Activated CD4-positive, CD25-positive, alpha-beta regulatory T cell (primary cell): ENCODE measurements at places on chromosomes 2 and 18.

DNA sequence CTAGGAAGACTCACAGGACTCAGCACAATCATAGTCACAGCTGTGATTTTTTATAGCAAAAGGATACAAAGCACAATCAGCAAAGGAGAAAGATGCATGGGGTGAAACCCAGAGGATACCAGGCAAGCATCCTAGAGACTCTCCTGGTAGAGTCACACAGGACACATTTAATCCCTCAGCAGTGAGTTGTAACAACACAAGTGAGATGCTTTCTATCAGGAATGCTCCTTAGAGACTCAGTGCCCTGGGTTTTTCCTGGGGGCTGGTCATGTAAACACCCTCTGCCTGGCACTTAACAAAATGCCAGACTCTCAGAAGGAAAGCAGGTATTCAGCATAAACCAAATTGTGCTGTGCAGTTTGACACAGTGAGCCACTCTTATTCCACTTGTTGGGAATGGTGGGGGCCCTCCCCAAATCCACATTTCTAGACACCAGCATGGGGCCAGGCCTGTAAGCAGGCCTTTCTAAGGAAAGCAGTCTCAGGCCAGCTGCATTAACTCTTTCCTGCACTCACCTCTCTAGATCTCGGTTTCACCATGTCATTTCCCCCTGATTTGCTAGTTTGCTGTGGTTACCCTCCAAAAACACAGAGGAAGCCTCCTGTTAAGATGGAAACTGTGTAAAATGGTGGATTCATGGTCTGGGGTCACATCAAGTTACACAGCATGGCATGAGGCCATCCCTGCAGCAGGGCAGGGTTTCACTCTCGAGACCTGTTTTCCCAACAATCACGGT is 16.9 kb upstream of the RNU4ATAC start:
- DNase-seq, result no peak

GRCh38 chr2:185245806-185246205 is 492.8 kb upstream of the FSIP2 start:
- DNase-seq, result no peak

GRCh38 chr2:72785517-72785916 is 40.3 kb downstream of the EXOC6B start:
- no peak for DNase-seq

- no peak for DNase-seq
Measured at GRCh38 chr2:132437852-132438669, 21.5 kb downstream of the GPR39 start.

- DNase-seq, result no peak
Measured at GRCh38 chr2:216092646-216093045, 10.9 kb downstream of the TMEM169 start.

DNA sequence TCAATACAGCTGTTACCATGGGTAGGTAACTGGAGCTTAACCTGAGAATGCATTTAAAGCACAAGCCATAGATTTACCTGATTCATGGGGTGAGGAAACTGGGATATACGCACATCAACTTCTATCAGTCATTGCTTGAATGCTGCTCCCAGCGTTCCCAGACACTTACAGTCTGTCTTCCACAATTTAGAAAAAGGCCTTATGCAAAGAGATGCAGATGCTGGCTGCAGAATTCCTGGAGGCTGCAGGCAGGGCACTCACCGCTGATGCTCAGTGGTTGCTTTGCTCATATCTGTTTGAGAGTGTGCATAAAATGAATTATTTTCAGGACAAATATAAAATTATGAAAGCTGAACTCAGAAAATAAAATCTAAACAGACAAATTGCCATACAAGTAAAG is 950.7 kb upstream of the PIK3C3 start:
- no peak for DNase-seq

DNA sequence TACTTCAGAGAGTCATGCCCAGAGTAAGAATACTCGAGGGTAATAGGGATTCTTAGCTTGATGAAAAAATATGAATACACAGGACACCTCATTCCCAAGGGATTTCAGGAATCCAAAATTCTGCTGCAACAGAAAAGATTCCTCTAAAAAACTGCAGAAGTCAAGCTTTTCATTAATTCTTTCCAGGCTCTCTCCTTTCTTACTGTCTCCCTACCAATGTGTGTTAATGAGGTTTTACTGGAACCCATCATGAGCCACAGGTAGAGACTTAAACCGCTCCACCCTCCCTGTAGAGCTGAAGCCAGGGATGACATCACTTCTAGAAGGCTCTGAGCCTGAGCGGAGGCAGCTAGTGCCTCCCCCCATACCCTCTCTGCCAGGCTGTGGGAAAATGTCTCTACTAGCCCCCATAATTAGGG is 3.4 kb downstream of the SDC1 start:
- DNase-seq, result no peak

DNA sequence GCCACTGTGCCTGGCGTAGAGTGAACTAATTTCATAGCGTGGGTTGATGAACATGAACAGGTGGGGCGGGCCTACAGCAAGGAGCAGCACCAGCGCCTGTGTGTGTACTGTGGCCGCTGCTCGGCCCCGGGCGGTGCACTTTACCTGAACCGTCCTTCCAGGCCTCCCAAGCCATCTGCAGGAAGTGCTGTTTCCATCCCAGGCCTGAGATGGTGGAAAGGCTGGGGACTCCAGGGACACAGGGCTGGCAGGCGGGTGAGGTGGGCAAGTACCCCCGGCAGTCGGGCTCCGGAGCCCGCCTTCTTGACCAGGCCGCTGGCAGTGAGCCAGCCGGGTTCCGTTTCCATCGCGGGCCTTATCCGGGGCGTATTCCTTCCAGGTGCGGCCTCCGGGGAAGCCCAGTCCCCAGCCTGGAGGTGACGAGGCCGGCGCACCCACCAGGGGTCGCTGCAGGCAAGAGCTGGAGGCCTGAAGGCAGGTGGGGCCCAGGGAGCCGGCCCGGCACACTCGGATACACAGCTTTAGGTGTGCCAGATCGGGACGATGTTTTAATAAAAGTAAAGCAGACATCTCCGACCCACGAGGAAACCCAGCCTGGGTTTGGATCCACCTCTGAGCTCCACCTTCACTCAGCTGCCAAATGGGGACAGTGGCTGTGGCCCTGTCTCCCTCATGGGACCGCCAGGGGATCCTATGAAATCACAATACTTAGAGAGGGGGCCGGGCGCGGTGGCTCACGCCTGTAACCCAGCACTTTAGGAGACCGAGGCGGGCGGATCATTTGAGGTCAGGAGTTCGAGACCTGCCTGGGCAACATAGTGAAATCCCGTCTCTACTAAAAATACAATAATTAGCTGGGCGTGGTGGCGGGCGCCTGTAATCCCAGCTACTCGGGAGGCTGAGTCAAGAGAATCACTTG is 22.7 kb upstream of the PDIA6 start:
- DNase-seq, result peak; percentile 63

GRCh38 chr18:9914334-9914583 is 443 bp downstream of the VAPA start:
- DNase-seq, result no peak

DNA sequence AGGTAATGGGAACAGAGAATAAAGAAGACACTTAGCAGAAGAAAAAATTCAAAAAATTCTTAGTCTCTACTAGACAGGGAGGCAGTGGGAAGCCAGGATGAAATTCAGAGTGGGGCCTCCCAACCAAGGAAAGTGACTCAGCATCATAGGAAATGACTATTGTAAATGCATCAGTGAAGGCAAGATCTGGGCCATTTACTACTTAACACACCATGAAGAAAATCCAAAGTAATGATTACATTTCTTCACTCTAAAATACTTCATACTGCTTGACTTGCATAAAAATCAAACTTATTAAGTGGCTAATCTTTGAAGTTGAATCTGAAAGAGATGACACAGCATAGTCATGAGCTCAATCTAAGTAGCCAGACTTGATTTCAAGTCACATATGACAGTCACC is 405.8 kb upstream of the SLC39A10 start:
- DNase-seq, result no peak

GRCh38 chr18:44671914-44672313 is 8.8 kb upstream of the SETBP1 start:
- DNase-seq, result no peak

DNA sequence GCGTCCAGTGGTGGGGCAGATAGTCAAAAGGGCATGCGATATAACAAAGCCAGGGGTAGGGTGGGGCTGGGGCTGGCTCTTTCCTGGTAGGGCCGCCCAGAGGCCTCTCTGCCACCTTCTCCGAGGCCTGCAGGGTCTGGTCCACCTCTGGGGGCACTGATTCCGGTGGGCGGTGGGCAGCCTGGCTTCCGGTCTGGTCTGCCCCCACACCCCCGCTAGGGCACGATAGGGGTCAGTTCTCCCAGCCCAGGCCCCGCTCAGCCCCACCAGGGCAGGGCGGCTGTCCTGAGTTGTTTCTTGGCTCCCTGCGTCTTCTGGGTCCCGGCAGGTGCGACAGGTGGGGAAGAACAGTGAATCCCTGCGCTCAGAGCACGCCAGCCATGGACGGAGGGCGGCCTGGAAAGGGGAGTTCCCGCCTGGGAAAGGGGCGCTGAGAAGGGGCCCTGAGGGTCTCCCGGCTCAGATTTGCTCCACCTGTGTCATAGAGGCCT is 707 bp upstream of the ERFE start:
- DNase-seq, result no peak

DNA sequence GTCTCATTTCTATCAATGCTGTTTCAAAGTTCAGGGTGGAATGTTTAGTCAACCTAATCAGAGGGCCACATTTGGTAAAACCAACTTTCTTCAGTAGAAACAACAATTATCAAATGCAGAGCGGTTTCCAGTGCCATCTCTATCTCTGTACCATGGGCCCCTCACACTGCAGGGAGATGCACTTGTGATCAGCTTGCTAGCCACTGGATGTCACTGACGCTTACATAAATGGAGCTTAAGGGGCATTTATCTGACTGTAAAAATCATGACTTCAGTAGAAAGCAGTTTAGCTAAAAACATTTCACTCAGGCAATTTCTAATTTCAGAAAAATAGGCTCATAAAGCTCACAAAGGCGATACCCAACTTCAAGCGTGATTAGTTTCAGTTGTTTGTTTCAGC is 678.0 kb downstream of the ZEB2 start:
- no peak for DNase-seq

DNA sequence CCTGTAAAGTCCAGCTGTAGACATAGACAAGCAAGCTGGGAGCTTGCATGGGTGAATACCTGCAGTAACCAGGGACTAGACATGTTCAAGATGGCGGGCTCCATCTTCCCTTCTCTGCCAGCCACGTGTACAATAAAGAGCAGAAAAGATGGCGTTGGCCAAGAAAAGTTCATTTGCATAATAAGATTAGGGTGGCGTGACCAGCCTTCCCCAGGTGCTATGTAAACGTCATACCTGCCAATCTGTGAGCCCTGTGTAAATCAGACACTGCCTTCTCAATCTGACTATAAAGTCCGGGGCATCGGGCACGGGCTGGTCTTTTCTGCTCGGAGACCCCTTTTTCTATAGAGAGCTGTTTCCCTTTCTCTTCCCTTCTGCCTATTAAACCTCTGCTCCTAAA is 101.6 kb upstream of the XPO1 start:
- DNase-seq, result no peak

DNA sequence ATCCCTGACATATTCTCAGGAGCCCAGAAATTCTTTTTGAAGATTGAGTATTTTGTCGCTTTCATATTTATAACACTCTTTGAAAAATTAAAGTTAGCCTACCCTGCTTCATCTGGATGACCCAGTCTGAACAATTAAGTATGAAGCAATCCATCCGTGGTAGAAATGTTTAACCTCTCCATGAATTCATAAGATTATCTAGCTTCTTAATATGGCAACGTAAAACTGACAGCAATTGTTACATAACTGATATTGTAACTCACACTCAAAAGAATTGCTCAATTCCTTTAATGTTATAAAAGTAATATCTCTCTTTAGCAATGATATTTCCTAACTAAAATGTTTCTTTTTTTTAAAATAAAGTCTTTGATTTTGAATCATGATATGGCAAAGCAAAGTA is 7.2 kb upstream of the ABCA12 start:
- DNase-seq, result no peak

GRCh38 chr2:96604104-96604503 is 34.0 kb downstream of the KANSL3 start:
- DNase-seq, result no peak

DNA sequence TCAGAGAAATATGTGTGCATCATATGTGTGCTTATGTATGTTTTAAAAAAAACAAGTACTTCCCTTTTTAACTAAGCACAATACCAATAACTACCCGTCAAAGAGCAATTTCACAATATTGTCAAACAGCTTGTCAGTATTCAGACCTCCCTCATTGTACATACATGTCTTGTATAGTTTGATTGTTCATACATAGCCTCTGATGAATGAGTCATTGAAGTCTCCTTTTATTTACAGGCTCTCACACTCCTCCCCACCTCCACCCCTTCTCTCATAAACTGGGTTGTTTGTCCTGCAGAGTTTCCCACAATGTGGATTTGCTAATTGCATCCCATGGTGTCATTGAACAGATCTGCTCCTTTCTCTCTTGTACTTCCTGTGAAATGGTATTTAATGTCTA is 132.8 kb upstream of the L3MBTL4 start:
- DNase-seq, result no peak

DNA sequence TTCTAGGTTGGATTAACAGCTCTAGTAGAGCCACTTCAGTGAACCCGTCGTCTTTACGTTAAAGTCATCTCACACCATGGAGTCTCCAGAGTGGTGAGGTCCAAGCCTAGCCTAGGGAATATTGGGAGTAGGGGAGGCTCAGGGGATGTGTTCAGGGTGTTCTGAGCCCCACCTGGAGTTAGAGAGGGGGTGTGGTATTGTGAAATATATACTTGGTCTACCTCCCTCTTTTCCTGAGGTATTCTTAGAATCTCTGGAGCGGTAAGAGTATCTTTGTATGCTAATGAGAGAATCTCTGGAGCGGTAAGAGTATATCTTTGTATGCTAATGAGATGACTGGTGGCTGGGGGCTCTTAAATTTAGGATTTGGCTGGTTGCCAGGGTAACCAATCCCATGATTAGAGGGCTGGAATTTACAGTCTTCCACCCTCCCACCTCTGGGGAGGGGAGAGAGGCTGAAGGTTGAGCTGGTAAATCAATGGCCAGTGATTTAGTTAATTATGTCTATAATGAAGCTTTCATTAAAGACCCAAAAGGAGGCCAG is 69.5 kb downstream of the INPP4A start:
- DNase-seq, result no peak

- no peak for DNase-seq
Measured at GRCh38 chr2:227818675-227819397, 5.2 kb downstream of the CCL20 start.

- DNase-seq, result no peak
Measured at GRCh38 chr2:195560209-195560895, 96.7 kb upstream of the SLC39A10 start.

- DNase-seq, result no peak
Measured at GRCh38 chr2:19046986-19047780, 311.2 kb downstream of the OSR1 start.

DNA sequence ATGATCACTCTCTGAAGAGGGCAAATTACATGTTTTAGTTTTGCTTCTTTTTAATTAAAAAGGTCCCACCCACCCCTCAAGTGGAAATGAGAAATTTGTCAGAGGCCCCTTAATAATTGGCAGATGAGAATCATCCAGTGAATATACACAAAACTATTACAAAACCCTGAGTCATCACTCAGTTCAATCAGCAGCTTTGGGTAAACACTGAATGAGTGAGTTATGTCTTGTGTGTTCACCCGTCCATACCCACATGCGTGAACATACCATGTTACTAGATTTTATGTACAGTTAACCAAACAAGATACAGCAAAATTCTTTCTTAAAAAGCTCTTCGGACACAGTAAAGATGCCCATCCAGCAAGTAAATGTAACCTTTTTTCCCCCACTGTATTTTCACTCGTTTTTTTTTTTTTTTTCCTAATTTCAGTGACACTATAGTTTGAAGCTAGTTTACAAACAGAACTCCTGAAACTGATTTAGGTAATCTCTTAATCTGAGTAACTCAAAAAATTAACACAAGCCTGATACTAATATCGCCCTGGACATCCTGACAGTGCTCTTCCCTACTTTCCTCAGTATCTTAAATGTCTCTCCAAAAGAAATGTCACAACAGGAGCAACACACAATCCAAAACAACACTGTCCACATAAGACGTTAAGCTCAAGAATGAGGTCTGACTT is 1.4 kb downstream of the PSME4 start:
- DNase-seq, result no peak
